NCI-H748 treated with DMSO at 0.1 percent for 48 hours (cell line): ENCODE measurements at places on chromosomes 16 and 17.

DNA sequence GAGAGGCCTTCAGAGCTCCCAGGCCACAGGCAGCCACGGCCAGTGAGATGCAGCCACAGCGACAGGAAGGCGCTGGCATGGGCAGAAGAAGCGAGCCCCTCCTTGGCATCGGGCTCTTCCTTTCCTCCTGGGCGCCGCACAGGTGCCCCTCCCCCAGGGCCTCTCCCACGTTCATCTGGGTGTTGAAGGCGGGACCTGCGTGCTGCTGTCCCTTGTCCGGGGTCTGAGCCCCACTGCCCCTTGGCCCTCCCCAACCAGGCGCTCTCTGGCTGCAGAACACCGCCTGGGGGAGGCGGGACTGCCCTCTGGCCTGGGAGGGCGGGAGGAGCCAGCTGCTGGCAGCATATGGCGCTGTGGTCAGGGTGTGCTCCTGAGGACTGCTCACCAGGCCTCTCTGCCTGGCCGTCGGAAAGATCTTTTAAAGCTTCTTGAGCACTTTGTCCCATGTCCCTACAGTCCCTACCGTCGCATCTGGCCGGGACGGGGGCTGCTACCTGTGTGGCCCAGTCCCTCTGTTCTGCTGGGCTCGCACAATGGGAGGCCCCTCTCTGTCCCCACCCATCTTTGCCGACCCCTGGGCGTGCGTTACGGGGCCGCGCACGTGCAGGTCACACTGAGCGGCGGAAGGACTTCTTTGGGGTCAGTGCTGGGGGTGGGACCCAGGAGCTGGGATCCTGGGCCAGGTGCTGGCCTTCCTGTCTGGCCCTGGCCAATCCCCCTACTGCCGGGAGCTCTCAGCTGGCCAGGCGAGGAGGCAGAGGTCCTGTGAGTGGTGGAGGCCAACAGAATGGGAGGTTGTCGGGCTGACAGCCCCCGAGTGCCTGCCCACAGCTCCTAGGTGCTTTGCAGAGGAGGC, 1.7 kb downstream of the SLC25A10 start:
- no peak for DNase-seq

DNA sequence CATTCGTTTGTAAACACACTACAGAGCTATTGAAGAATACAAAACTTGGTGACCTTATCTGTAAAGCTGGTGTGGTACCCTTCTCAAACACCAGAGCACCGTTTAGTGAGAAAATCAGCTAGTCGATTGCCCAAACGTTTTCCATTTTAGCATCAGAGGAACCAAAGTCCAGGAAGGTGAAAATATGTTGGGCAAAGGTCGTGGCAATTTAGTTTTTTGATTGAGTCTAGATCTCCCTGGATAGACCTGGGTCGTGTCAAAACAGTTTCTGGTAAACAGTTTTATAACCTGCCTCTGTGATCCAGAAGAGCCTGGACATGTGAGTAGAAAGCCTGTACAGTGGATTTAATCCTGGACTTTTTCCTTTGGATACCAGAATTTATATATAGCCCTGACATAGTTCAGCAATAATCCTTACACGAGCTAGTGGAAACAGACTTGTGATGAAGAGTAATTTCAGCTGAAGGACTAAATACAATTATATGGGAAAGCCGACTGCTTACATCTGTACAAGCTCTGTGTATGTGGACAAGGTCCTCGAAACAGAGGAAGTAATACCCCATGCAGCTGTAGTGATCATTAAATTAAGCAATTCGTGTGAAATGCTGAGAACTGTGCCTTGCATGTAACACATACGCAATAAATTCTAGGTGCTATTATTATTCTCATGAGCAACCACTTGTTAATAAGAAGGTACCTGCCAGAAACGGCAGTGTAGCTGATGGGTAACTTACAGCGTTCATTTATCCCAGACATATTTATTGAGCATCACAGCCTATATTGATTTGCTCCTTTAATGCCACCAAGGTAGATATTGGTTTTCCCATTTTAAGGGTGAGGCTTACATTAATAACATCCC, 72.5 kb downstream of the MAP2K6 start:
- DNase-seq = no peak

GRCh38 chr16:84197466-84198128, 6.6 kb downstream of the ADAD2 start:
- DNase-seq = no peak

- DNase-seq = peak; percentile 33
Observed at GRCh38 chr16:14194721-14195120, 123.6 kb downstream of the MRTFB start.

GRCh38 chr17:3036800-3037199, 26.6 kb downstream of the OR1D5 start:
- DNase-seq = no peak

- no peak for DNase-seq
Observed at GRCh38 chr16:66007717-66008116, 358.8 kb upstream of the CDH5 start.

GRCh38 chr16:16008666-16009065, 59.2 kb downstream of the ABCC1 start:
- no peak for DNase-seq

DNA sequence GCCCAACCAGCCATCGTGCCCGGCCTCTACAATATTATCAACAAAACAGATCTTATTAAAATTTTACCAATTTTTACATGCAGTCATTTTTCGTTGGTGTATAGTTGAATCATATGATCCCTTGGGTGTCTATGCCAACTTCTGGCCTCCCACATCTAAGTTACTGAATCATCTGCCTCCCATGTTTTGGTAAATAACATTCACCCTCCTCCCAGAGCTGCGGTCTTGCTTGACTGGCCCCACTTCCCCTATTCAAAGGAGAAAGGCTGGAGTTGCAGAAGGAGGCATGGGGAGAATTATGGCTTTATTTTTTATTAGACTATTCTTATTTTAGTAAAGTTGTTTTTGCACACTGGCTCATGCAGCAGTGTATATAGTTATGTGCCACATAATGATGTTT, 18.5 kb upstream of the CCL23 start:
- DNase-seq = no peak
